ENCODE measurements at places on chromosomes 7 and 10.

GRCh38 chr7:89681448-89681847 is 472.8 kb upstream of the STEAP1 start:
- DNase-seq, result no peak

DNA sequence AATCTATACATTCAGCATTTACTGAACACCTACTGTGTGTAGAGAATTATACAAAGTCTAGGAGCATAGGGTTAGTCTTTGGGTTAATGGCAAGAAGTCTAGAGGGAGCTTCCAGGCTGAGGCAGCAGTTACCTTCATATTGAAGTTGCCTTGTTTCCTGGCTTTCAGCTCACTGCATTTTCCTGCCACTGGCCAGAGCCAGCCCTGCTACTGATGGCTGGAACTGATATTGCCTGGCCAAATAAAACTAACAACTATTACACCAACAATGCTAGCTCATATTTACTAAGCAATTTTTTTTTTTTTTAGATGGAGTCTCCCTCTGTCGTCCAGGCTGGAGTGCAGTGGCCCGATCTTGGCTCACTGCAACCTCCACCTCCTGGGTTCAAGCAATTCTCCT is 165.7 kb upstream of the ITGB1 start:
- DNase-seq, result no peak

DNA sequence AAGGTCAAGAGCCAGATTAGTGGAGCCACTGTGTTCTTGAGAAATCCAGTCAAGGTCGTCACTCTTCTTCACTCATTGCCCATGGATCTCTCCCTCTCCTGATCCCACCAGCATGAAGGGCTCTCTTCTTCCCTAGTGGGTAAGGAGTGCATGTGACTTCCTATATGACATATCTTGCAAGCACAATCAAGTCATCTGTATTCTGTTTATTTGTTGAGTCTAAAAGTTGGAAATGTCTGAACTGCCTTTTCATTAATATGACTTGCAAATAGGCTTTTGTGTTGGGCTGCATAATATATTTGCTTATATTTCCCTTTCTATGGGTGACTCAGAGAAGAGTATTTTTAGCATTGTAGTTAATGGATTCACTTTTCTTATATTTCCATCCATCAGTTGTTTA is 313.7 kb upstream of the KMT2E start:
- DNase-seq, result no peak

DNA sequence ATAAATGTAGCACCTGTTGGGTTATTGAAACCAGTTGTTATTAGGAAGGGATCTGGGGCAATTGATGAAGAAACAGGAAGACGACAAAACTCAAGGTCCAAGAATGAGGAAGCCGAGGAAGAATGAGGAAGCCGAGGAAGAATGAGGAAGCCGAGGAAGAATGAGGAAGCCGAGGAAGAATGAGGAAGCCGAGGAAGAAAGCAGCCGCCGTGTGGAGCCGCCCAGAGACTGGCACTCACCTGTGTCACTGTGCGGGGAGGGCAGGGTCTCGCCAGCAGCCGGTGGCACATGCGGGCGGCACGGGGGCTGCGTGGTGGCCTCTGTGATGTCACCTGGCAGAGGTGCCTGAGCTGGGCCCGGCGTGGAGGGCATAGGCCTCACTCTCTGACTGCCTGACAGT is 71.1 kb upstream of the CFAP46 start:
- DNase-seq, result no peak

- DNase-seq, result no peak
Observed at GRCh38 chr10:62018131-62018911, 116.8 kb downstream of the ARID5B start.

DNA sequence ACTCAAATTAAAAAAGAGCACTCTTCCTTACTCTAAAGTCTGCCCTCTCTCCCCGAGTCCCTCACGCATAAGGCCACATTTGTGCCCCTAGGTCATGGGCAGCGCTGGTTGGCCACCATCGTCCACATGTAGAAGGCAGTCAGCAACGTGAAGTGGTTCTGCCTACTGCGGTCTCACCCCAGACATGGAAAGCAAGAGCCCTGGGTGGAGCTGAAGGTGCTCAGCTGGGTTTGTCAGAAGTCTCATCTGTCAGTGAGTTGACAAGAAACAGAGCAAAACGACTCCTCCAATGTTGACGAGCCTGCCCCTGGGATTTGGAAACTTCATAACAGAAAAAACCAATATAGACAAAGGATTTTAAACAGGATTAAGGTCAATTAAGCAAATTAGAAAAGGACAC is 192.3 kb upstream of the PRSS58 start:
- DNase-seq, result no peak

GRCh38 chr10:102150970-102151773 is 1.0 kb upstream of the NOLC1 start:
- DNase-seq, result no peak

- no peak for DNase-seq
Observed at GRCh38 chr10:61943674-61944378, 42.3 kb downstream of the ARID5B start.

DNA sequence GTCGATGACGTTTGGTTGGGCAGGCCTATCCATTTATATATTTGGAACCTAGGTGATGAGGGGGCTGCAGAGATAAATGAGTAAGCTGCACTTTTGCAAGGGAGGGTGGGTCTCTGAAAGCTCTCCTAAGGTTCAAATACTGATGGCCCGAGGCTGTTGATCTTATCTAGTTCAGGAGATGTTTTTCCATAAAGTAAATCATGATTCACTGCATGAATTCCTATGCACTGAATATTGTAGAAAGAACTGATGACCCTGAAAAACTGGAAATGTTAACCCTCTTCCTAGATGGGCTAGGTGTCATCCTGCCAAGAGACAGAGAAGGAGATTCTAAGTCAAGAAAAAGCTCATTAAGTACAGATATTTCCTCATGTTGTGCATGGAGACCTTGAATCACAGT is 459.9 kb downstream of the PLXNA4 start:
- no peak for DNase-seq

DNA sequence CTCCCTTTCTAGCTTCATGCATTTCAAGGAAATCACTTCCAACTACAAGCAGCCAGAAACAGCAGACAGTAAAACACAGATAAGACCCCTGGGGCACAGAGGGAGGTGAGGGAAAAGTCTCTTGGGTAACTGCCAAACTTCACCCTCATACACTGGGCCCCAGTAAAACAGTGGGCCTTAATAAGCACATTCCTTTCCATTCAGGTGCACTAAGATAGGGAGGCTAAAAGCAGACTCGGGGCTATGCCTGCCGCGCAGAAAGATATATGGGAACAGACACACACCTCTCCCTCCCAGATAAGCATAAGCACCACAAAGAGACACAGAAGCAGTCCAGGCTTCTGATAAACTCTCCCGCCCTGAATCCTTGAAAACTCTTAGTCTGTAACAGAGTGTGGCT is 117.0 kb downstream of the TYW1B start:
- DNase-seq, result no peak

DNA sequence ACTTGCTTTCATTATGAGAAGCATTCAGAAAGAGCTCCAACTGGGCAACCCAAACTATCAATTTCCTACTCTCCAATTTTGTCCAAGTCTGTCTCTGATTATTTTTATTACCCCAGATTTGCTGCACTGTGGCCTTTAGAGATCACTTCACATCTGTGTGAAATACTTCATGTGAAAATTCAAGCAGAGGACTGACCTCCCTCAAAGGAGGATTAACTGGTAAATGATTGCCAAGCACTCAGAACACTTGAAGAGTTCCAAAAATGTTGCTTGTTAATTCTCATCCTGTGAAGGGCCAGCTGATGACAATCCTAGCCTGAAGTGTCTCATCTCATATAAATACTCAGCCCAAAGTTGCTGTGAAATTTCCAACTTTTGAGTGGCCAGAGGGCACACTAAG is 182.8 kb upstream of the DGKB start:
- no peak for DNase-seq

DNA sequence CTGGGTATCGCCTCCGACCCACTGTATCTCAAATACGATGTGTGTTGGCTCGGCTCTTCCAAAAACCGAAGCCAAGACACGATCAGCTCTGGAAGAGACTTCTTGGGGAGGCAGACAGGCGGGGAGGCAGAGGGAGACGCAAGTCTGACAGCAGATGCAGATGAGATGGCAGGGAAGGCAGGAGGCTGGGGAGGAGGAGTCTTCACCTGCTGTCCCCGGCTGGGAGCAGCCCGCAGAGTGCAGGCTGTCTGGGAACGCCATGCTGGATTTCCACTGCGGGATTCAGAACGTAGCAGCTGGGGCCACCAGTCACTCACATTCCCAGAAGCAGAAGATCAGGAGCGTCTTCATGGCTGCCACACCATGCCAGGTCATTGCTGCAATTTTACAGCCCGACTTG is 29.4 kb downstream of the CTBP2 start:
- no peak for DNase-seq

DNA sequence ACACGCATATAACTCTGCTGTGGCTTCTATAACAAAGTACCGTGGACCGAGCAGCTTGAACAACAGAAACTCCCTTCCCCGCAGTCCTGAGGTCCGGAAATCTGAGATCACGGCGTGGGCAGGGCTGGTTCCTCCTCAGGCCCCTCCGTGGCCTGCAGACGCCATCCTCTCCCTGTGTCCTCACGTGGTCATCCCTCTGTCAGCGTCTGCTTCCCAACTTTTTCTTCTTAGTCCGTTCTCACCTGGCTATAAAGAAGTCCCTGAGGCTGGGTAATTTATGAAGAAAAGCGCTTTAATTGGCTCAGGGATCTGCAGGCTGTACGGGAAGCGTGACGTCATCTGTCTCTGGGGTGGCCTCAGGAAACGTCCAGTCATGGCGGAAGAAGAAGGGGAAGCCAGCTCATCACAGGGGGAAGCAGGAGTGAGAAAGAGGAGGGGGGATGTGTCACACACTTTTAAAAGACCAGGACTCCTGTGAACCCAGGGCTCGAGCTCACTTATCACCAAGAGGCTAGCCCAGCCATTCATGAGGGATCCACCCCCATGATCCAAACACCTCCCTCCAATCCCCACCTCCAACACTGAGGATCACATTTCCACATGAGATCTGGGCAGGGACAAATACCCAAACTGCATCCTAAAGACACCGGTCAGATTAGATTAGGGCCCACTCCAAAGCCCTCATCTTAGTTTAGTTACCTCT is 91.2 kb upstream of the INSIG1 start:
- DNase-seq, result peak; percentile 91

DNA sequence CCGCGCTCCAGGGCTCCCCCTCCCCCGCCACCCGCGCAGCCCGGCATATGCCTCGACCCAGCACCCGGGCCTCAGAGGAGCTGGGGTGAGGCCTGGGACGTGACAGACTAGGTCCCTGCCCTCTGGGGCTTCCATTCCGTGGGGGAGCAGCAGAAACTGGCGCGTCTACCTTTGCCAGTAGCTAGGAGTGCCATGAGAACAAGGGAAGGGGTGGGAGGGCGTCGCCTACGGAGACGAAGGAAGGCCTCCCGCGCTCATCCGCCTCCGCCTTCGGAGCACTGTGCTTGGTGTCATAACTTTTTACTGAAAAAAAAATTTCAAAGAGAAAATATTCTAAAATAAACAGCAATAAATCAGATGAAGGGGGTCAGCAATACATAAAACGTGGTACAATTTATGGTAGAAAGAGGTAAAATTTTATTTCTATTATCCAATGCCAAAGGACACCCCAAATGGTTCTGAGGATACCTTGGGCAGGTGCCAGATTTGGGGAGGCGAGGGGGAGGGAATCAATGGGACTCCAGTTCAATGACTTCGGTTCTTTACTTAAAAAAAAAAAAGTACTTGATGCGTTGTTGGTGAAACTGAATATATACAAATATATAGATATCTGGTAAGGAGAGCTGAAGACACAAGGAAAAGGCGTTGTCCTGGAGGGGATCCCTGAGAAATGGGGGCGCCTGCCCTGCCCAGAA is 35.1 kb upstream of the GRID1 start:
- DNase-seq, result no peak

DNA sequence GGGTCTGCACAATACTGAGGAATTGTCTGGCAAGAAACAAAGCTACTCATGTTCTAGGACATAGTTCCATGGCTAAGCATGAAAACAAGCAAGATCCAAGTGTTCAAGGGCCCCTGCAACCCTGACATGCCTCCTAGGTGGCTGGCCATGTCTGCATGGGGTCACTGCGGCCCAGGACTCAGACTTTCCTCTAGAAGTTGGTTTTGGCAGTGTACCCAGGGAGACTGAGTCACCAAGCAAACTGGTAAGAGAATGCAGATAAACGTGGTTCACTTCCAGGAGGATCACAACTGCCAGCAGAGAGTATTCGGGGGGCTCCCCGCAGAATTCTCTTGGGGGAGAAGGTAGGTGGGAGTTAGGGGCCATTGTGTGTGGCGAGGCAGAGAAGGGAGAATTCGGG is 7.4 kb upstream of the PFKFB3 start:
- no peak for DNase-seq

- no peak for DNase-seq
Observed at GRCh38 chr7:8154272-8154671, 107.7 kb downstream of the ICA1 start.

GRCh38 chr7:5303591-5304505 is 21.1 kb downstream of the SLC29A4 start:
- no peak for DNase-seq

DNA sequence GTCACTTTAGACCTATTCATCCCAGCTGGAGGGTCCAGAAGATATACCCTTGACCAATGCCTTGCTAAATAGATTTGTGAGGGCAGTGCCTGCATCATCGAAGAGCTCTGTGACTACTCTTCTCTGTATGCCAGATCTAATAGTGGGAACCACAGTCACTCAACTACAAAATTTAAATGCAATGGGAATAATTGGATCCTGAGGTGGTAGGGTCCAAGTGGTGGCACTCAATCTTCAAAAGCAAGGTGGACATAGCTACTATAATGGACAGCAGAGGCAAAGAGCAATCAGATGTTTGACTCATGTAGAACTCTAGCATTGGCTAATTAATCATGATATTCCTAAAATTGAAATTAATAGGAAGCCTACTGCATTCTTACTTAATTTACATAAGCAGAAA is 554.3 kb upstream of the GRM3 start:
- DNase-seq, result no peak

- DNase-seq, result no peak
Observed at GRCh38 chr7:79421751-79422150, 31.7 kb downstream of the MAGI2 start.

- DNase-seq, result no peak
Observed at GRCh38 chr10:127356360-127356759, 160.0 kb upstream of the INSYN2A start.

- no peak for DNase-seq
Observed at GRCh38 chr7:3033136-3033535, 10.5 kb downstream of the CARD11 start.

GRCh38 chr7:90520484-90520883 is 51.0 kb downstream of the PTTG1IP2 start:
- DNase-seq, result no peak

DNA sequence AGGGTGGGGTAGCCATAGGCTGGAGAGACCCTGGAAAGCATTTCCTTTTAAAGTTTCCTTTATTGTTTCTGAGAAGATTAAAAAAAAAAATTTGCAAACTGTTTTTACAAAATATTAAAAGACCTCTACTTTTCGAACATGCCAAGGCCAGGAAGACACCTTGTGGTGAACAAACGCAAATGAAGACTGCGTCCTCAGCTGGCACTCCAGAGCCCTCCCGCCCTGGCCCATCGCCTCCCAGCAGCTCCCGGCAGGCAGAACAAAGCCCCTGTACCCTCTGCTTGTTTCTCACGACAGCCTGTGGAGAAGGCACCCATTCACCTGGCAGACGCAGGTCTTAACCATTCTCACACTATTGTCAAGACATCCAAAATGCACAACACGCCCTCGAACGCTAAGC is 56.4 kb downstream of the ESYT2 start:
- no peak for DNase-seq
